Posterior cingulate gyrus (tissue), 11 donors: ENCODE measurements at places on chromosomes 1 and 21.

DNA sequence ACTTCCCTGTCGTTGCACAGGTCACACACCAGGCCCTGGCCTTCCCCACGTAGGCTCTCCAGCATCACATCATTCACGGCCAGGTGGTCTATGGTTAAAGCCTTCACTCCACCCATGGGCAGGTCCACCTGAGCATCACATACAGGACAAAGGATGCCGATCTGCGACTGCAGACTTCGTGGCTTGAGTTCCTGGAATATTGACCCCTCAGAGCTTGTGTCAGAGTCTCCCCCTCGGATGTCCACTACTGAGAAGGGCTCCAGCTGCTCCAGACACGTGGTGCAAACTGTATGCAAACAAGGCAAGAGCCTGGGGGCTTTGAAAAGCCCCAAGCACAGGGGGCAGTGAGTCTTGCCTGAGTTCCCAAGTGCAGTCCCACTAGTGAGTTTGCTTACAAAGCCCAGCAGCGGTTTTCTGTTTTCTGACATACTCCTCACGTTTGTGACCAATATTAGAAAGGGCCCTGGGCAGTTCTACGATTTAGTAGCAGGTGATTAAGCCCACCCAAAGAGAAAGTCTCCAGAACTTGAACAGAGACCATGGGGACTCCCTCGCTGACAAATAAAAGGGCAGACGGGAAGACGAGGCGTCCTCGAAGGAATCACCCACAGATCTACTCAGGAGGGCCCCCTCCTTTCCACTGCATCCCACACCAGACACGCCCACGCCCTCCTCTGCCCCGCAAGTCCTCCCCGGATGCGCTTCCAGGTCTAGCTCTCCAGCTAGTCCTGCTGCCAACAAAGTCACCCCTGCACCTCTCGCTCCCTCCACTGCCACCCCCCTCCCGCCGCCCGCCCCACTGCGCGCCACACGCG, 568 bp downstream of the TRIM45 start:
- DNase-seq: no peak

DNA sequence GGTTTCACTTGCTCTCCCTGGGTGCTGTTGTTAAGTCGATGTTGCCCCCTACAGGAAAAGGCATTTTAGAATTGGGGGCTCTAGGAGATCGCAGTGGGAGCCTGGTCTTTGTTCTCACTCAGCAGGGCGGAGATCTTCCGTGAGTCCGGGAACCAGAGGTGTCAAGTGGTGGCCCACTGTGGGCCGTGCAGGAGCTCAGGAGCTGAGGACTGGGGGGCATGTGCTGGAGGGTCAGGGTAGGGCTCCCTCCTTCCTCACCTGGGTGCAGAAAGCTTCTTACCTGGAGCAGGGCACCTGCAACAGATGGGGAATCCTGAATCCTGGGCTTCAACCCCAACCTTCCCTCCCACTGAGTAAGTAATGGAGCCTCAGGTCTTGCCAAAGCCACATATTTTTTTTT, 392.7 kb downstream of the NPHP4 start:
- DNase-seq: no peak

- DNase-seq: no peak
These were observed 31.0 kb downstream of the AGO4 start for GRCh38 chr1:35838693-35839245.

DNA sequence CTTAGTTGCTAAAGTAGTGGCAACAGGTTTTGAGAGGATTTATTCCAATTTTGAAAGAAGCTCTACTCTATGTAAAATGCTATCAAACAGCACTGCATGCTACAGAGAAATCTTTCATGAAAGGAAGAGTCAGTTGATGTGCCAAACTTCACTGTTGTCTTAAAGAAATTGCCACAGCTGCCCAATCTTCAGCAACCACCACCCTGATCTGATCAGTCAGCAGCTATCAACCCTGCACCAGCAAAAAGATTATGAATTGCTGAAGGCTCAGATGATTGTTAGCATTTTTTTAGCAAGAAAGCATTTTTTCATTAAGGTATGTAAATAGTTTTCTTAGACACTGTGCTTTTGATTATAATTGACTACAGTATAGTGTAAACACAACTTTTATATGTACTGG, 49.6 kb downstream of the SLC9C2 start:
- DNase-seq: no peak

- no peak for DNase-seq
These were observed 526.3 kb downstream of the MATN1 start for GRCh38 chr1:30196872-30197638.

DNA sequence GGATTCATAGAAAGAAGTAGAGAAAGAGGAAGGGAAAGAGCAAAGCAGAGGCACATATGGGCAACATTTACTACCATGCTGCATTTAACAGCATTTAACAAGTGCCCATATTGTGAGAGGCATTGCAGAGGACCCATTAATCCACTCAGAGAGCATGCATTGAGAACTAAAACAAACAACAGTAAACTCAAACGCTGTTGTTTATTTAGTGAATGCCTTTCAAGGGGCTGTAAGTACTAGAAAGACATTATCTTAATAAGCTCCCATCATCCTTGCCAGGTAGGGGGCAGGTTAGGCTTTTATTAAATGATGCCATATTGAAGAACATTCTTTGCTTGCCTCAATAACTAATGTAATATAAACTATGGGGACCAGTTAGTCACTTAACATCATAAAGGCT, 254.3 kb upstream of the DAB1 start:
- DNase-seq: no peak

DNA sequence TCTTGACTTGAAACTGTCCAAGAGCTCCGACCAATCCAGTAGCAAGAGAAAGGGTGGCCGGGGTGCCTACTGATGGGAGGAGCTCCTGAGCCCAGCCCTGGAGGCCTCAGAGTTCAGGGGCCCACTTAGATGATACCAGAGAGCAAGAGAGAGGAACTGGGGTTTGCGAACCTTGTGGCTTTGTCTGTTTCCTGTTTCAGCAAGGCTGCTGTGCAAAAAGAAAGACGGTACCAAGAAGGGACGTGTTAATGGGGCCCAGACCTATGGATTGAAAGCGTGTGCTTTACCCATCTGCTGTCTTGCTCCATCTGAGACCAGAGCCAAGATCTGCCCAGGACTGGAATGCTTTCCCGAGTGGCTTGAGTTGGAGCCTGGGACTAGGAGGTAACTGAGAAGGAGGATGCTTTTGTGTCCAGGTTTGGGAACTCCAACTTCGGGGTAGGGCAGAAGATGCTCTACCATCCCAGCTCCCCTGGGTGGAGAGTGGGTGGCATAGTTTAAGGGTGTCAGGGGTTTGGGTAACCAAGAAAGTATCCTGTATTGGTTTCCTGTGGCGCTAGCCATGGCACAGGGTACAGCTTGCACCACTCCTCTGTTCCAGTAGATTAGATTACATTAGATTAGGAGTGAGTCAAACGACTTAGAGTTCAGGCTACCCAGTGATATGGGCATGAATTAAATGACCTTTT, at the start of gene TRAF3IP3:
TSS of gene TRAF3IP3 (plus strand) at position 128 of the 689 bp plus-strand sequence. CDS start 3,987 bp downstream, outside the sequence.
- DNase-seq: peak; percentile 86

- no peak for DNase-seq
These were observed 23.8 kb downstream of the C1orf198 start for GRCh38 chr1:230844561-230844960.
